ENCODE measurements at places on chromosomes 2 and 18. TPM values are rescaled to one million over a fixed set of nuclear protein-coding genes. Genes with fewer than 3 reads are reported as not detected.

The CROCC2 gene
- total RNA-seq: not detected

The LCT gene
- 0.12 TPM for total RNA-seq

DNA sequence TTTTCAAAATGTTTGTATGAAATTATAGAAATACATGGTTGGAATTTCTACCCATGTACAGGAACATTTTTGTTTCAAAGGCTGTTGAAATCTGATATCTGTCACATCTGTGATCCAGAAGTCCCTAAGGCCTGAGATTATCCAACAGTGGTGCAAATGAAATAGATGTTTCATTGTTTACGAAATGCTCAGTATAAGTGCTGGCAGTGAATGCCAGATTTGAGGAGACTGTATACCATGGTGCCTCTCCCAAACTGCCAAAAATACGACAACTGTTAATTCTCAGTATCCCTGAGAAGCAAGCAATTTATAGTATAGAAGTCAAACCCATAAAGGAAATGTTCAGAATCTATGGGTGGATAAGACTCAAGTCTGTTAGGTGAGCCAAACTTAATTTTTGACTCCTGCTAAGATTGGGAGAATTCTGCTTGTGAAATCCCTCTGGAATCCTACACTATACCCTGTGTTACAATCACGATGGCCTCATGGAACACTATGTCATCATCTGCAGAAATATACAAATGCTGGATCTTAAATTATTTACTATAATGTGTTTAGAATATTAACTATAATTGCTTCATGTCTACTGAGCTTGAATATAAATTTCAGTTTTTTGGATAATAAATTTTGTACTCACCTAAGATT lies 71.2 kb upstream of the DOCK10 start:
- no peak for DNase-seq

GRCh38 chr2:157178874-157179273 lies 78.6 kb upstream of the GALNT5 start:
- no peak for DNase-seq
